Thoracic aorta endothelial cell (primary cell): ENCODE measurements at places on chromosomes 11 and 22. TPM values are rescaled to one million over a fixed set of nuclear protein-coding genes. Genes with fewer than 3 reads are reported as not detected.

CEND1 gene
- total RNA-seq: 0.53 and 1.4 TPM in 2 replicates

NEFH gene
- 1.3 and 1.6 TPM in 2 replicates for total RNA-seq

SOX6 gene
- under 0.01 and 0.40 TPM in 2 replicates for total RNA-seq

FGF19 gene
- total RNA-seq: not detected in 2 replicates

SLC16A8 gene
- total RNA-seq: not detected in 2 replicates

GGT5 gene
- total RNA-seq: 2.3 and 20.8 TPM in 2 replicates

TBX10 gene
- not detected in 2 replicates for total RNA-seq

TCN2 gene
- 33.7 and 52.9 TPM in 2 replicates for total RNA-seq
